ENCODE measurements at places on chromosomes 3 and 15. TPM values are rescaled to one million over a fixed set of nuclear protein-coding genes. Genes with fewer than 3 reads are reported as not detected.

SIDT1 gene
- total RNA-seq = not detected

GLT8D1 gene
- total RNA-seq = 133 TPM

POC1A gene
- total RNA-seq = 5.4 TPM

MYD88 gene
- total RNA-seq = 8.8 TPM

CHAC1 gene
- total RNA-seq = 4.4 TPM

SMCO1 gene
- total RNA-seq = not detected

TRIM71 gene
- total RNA-seq = not detected

MUC20 gene
- total RNA-seq = 0.60 TPM

CAPN3 gene
- 1.7 TPM for total RNA-seq

DCUN1D1 gene
- 27.9 TPM for total RNA-seq

ADAMTS9 gene
- total RNA-seq = 0.16 TPM

CPEB1 gene
- total RNA-seq = 26.9 TPM

CCDC80 gene
- 281 TPM for total RNA-seq

All from bronchial smooth muscle cell (primary cell).